Head of caudate nucleus (tissue), 42 donors: ENCODE measurements at places on chromosomes 2 and 18.

DNA sequence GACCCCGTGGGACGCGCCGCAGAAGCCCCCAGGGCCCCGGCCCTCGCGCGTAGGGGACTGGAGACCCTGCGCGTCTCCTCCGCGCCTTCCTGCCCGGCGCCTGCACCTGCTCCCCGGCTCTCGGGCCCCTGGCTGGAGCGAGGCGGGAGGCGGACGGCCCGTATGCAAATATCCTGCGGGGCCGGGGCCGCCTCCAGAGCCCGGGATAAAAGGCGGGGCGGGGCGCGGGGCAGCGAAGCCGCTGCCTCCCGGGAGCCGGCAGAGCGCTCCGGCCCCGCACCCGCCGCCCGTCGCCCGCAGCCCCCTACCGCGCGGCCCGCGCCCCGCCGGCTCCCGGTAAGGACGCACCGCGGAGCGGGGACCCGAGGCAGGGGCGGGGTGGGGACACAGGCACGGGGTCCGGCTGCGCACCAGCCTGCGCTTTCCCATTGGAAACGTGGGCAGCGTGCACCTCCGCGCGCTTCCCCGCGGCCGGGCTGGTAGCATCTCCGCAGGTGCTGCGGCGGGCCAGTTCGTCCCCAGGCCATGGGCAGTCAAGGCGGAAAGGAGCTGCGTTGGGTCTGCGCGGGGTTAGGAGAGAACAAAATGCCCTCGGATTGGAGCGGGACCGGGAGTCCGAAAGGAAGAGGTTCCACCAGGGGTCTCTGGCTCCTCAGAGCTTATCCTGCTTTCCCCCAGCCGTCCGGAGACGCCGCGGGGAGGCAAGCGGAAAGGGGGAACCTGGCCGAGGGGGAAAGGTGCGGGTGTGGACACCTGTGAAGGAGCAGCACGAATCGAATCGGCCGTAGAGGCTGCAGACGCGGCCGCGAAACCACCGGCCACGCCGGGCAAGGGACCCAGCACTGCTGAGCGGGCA lies at the start of gene ATP6V1C2:
ATP6V1C2 (plus strand) TSS at position 235 of the 856 bp plus-strand sequence. CDS start 1,220 bp downstream, outside the sequence.
- DNase-seq, result no peak

- no peak for DNase-seq
Observed at GRCh38 chr2:96449637-96450036, 55.5 kb downstream of the NEURL3 start.

- no peak for DNase-seq
Observed at GRCh38 chr2:121721926-121722325, 14.7 kb downstream of the NIFK start.

- no peak for DNase-seq
Observed at GRCh38 chr18:54616220-54616848, 25.3 kb downstream of the DYNAP start.

DNA sequence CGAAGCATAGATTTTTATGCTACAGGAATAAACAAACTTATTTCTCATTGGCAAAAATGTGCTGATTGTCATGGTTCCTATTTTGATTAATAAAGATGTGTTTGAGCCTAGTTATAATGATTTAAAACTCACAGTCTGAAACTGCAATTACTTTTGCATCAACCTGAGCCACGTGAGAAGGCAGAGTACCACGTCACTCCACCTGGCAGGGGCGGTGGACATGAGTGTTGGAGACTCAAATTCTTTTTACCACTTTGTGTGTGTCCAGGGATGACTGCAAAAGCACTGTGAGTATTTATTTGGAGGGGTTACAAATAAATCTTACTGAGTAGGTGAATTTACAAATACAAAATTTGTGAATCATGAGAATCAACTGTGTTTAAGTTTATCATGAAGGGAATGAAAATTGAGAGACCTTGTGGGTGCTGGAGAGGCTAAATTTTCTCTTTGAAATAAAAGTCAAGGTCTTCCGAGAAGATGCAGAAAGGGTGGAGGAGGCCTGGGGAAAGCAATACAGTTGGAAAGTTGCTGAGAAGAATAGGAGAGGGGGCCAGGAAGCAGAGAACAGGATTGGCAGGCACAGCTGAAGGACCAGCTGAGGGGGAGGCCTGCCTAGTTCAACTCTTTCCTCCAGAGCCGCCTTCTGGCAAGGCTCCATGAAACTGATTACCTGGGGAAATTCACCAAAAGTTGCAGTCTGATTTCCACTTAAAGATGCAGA lies 316.4 kb downstream of the MYCN start:
- no peak for DNase-seq

GRCh38 chr18:23499291-23499781 lies 4.0 kb upstream of the RMC1 start:
- no peak for DNase-seq

- DNase-seq, result no peak
Observed at GRCh38 chr2:118000041-118000440, 13.8 kb downstream of the CCDC93 start.

DNA sequence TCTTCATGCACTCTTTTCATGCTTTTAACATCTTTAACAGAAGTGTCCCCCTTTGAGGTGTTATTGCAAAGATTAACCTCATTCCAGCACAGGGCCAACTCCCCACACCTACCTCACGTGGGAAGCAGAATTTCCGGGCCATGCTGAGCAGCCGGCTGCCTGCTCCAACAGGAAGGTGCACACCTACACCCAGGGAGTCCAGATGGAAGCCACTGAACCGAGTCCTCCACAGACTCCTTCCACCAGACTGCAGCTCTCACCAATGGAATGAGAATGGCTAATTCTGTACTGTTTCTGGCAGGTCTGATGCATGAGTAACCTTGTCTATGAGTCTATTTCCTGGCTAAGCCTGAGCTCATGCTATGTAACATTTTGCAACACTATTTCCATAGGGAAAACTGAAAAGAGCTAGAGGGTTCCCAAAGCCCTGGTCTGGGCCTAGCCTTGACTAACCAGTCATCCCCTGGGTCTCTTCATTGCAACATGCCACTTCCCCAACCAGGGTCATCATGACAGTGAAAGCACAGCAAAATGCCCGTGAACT lies 11.0 kb downstream of the ERFE start:
- DNase-seq, result no peak

DNA sequence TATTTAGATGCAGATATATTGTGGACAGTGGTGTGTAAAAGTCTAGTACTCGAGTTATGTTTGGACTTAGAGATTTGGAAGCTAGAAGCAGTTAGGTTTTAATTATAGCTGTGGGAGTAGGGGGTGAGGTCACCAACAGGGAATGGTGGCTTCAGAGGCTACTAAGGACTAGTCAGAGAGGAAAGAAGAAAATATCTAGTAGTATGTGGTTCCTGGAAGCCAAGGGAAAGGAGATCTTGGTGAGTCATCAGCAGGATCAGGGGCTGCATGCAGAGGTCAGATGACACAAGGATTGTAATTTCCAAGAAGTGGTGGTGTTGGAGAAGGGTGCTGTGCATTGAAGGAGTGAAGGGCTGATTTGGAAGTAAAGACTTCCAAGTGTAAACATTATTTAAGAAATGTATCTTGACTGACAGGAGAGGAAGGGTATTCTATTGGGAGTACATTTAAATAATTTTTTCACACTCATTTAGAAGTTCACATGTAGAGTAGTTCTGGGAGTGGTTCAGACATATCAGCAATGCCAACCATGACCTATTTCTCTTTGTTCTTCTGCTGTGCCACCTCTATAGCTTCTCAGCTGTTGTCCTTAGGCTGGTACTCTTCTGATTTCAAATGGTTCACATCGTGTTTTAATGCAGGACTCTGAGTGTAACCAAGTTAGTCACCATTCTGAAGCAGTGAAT lies 59.1 kb downstream of the ACSL3 start:
- DNase-seq, result no peak

- DNase-seq, result no peak
Observed at GRCh38 chr2:135637456-135638087, 104.1 kb upstream of the UBXN4 start.

DNA sequence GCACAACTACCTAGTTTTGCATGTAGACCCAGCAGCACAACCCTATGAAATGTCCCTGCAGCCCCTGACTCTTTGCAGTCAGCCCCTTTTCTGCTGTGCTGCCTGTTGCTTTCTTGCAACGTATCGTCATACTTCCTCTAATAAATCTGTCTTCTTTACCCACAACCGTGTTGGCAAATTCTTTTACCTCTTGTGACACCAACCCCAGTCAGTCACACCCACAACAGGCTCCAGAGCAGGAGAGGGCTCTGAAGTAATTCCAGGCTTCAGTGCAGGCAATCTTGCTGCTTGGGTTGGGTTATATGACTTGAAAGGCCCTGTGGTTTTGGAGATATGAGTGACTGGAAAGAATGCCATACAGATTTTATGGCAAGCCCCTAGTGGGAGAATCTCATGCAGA lies 79.1 kb upstream of the KCNH7 start:
- no peak for DNase-seq

GRCh38 chr18:6607343-6607742 lies 122.2 kb upstream of the ARHGAP28 start:
- no peak for DNase-seq

- DNase-seq, result peak; percentile 1
Observed at GRCh38 chr2:239678186-239678490, 277.3 kb upstream of the HDAC4 start.

- no peak for DNase-seq
Observed at GRCh38 chr2:25383806-25384205, 42.1 kb upstream of the DNMT3A start.

DNA sequence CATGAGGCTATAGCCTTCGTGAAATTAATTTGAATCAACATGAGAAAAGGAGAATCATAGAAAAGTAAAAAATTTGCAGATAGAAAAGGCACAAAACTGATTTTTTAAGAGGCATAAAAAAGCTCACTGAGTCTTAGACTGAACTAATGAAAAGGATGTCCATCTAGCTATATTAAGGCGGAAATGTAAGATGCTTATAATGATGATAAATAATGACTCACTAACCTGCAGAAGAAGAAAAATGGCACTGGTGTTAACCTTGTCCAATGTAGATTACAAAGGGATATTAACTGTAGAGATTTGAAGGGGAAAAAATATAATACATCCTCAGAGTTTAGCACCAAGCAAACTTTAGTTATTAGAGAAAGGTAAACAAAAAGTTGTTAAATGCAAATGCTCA lies 1098.0 kb upstream of the DDX18 start:
- DNase-seq, result no peak

DNA sequence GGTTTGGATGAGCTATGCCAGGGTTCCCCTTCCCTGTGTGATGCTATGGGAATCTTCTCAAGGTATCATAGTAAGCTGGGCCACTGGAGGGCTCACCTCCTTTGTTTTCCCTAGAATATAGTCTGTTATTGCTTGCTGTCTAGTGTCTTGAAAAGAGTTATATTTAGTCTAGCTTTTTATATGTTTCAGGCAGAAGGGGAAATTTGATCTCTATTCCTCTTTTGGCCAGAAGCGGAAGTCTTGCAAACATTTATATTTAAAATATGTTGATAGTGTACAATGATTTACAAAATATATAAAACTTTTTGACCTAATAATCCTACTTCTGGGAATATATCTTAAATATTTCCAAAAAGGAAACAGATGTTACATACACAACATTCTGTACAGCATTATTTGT lies 260.7 kb downstream of the FHOD3 start:
- DNase-seq, result no peak

DNA sequence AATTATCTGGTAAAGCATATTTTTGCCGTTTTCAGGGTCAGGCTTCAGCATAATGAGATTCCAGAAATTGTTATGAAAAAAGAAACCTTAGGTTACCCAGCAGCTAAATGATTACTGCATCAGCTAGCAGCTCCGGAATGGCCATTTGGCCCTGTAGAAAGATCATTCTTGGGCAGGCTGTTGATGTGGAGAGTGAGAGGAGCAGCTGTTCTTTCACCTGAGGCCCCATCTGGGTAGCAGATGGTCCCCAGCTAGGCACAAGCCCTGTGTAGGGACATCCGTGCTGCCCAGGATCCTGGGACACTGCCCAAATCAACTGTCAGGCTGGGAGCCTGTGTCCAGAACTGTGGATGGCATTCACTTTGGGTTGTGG lies 61.8 kb downstream of the NEDD4L start:
- no peak for DNase-seq

DNA sequence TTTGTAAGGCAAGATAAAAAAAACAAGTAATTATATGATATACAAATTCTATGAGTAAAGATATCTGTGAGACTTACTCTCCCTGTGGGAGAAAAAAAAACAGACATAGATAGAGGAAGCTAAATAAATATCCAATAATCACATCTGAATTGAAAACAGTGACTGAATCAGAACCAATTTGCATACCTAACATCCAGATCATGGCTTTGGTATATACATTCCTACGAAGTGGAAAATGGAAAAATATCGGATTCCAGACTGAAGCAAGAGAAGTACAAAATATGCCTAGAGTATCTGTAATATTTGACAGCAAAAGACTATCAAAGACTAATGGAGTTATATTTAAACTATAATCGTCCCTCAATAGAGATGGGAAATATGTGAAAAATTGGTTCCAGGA lies 1108.1 kb upstream of the CHAC2 start:
- no peak for DNase-seq

DNA sequence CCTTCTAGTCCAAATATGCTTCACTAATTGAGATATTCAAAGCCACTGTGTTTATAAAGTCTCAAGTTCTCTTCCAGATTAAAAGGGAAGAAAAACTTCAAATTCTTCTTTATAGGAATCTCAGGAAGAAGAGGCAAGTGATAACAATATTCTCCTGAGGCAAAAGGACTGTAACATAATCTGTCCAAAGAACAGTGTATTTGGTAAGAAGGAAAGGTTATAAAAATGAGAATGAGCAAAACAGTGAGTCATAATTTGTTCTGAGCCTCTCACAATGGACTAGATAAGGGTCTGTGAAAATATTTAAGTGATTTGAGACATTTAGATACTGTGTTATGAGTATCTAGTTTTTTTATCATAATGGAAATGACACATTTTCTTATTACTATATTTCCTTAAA lies 44.3 kb downstream of the SNRPD1 start:
- DNase-seq, result no peak

DNA sequence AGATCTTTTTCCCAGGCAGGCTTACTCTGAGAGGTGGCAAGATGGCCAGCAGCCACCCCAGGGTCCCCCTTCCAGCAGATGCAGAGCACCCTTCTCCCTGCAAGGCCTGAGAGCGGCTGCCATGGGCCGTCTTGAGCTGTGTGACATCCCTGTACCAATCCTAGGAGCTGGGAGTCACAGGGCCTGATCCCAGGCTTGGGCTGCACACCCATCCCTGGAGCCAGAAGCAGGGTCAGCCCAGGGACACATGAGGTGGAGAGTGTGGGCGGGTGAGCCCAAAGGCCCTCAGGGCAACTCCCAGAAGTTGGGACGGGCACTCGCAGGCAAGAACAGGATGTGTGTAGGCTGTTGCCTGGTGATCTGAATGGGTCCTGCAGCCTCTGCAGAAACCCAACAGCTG lies 40.5 kb downstream of the CROCC2 start:
- DNase-seq, result peak; percentile 4
